ENCODE measurements at places on chromosomes 6 and 20. TPM values are rescaled to one million over a fixed set of nuclear protein-coding genes. Genes with fewer than 3 reads are reported as not detected.

Gene ENPP5
- total RNA-seq: 11.4 TPM

DNA sequence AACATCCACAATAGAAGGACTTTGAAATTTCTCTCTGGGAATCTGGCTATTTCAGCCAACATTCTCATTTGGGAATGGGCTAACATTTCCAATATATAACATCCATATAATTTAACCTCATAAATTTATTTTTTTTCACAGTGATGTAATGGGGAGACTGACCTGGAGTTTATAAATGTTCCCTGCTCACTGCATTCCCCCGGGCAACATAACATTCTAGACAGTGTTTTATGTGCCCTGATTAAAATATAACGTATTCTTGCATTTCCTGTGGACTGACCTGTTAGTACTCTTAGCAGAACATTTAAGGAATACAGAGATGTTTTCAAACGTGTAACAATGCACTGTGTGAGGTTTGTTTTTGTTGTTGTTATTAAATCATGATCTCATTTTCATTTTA lies 20.9 kb downstream of the TSHZ2 start:
- no peaks in the 10 kb centered on the region for H3K27me3 ChIP-seq
- H3K36me3 ChIP-seq: no peaks in the 10 kb centered on the region
- H3K27ac ChIP-seq: no peak overlapping the region
- H3K4me3 ChIP-seq: no peak overlapping the region

- H3K27me3 ChIP-seq: peaks cover 20% of the 10 kb centered on the region
- no peak overlapping the region for H3K27ac ChIP-seq
- H3K4me1 ChIP-seq: no peaks in the 10 kb centered on the region
- H3K4me3 ChIP-seq: no peak overlapping the region
- DNase-seq: no peak
Measured at GRCh38 chr20:51160821-51161220, 137.9 kb upstream of the KCNG1 start.

DNA sequence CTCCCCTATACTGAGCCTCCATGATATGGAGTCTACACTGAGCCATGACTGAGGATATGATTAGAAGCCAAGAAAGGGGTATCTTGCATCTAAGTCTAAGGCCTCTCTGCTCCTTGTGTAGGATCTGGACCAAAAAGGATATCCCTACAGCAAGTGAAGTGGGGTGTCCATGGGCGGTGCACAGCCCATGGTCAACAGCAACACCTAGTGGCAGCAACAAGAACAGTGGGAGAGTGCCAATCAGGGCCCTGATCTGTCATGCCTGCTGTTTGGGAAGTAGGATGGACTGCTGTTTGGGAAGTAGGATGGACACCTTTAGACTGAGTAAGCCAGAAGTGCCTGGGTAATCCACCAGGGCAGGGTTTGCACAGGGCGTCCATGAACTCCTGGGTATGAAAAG lies 22.4 kb downstream of the PTGIS start:
- peaks cover 4% of the 10 kb centered on the region for H3K36me3 ChIP-seq
- DNase-seq: no peak
- H3K27ac ChIP-seq: no peak overlapping the region
- no peaks in the 10 kb centered on the region for H3K27me3 ChIP-seq
- no peak overlapping the region for H3K4me3 ChIP-seq

- peaks cover 16% of the 10 kb centered on the region for H3K4me1 ChIP-seq
- H3K27ac ChIP-seq: peak overlapping the region; percentile 47
- DNase-seq: no peak
- H3K36me3 ChIP-seq: no peaks in the 10 kb centered on the region
- H3K4me3 ChIP-seq: no peak overlapping the region
Measured at GRCh38 chr6:33610067-33610466, 11.1 kb upstream of the ITPR3 start.

DNA sequence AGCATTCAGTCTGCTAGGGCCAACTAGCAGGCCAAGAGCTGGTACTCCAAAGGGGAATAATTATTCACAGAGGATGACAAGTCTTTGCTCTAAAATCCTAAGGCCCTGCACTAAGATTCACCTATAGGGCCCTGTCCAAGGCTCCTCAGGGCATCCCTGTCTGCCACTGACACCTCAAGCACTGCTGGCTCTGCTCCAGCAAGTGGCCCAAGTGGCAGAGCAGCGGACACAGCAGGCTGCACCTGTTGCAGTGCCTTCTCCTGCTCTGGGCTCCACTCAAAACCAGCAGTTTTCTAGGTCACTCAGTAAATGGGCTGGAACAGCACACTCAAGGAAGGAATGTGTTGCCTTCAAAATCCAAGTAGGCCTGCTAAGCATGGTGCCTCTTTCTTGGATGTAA lies 36.4 kb upstream of the SMOC2 start:
- DNase-seq: no peak
- no peaks in the 10 kb centered on the region for H3K27me3 ChIP-seq
- H3K4me1 ChIP-seq: no peaks in the 10 kb centered on the region
- H3K4me3 ChIP-seq: no peak overlapping the region
- no peaks in the 10 kb centered on the region for H3K36me3 ChIP-seq

GRCh38 chr6:142746524-142746923 lies 198.5 kb downstream of the HIVEP2 start:
- H3K27ac ChIP-seq: no peak overlapping the region
- no peak for DNase-seq
- H3K4me3 ChIP-seq: no peak overlapping the region
- peaks cover 5% of the 10 kb centered on the region for H3K4me1 ChIP-seq
- H3K36me3 ChIP-seq: no peaks in the 10 kb centered on the region
- H3K27me3 ChIP-seq: no peaks in the 10 kb centered on the region
